Stimulated activated CD4-positive, alpha-beta T cell treated with anti-CD3 and anti-CD28 coated beads, Interleukin-4, amount 100 ng/mL, for 1 hour (primary cell): ENCODE measurements at places on chromosomes 7 and 10.

DNA sequence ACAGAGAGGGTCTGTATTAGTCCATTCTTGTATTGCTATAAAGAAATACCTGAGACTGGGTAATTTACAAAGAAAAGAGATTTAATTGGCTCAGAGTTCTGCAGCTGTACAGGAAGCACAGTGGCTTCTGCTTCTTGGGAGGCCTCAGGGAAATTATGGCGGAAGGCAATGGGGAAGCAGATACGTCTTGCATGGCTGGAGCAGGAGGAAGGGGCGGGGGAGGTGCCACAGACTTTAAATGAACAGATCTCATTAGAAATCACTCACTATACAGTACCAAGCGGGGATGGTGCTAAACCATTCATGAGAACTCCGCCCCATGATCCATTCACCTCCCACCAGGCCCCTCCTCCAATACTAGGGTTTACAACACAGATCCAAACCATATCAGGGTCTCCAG, 3.7 kb upstream of the CALU start:
- DNase-seq, result no peak

GRCh38 chr7:2438186-2438585, 34.8 kb downstream of the CHST12 start:
- no peak for DNase-seq

DNA sequence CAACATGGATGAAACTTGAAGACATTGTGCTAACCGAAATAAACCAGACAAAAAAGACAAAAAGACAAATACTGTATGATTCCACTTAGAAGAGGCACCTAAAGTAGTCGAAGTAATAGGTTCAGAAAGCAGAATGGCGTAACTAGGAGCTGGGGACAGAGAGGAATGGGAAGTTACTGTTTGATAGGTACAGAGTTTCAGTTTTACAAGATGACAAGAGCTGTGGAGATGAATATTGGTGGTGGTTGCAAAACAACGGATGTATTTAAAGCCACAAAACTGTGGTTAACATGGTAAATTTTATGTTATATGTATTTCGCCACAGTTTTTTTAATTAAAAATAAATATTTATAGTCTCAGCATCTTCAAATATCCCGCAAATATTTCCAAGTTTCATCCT, 64.1 kb upstream of the DIP2C start:
- no peak for DNase-seq

GRCh38 chr7:133030346-133030745, 51.5 kb downstream of the CHCHD3 start:
- DNase-seq, result no peak

- DNase-seq, result no peak
Observed at GRCh38 chr7:128448751-128449302, 6.9 kb upstream of the HILPDA start.

DNA sequence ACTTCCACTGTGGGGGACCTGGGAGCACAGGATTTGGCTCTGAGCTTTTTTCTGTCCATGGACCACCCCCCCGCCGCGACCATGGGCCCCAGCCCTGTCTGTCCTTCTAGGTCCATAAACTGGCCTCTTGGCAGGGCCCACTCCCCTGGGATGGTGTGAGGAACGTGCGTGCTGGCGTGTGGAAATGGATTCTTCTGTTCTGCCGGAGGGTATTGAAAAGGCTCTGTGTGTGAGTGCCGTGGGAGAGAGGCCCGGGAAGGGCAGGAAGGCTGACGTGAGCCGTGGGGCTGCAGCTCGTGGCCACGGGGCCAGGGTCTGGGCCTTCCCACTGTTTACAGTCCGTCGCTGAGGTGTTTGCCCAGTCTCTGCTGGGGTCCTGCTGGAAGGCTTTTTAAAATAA, 123.7 kb downstream of the GRK5 start:
- DNase-seq, result no peak
